ENCODE measurements at places on chromosomes 3 and 15.

DNA sequence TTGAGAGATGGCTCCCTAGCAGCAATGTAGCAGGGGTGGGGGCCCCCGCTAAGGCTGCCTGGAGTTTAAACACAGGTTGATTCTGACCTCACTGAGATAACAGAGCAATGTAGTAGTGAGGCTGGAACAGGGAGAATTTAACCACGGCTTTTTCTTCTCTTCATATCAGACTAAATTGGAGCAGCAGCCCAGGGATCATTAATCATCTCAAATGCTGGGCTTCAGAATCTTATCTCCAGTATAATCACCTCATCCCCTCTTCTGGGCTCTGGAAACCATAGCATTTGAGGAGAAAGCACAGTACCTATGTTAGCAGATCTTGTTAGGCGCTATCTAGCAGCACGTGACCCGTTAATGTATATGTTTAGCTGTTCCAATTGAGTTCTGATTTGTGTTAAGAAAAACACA lies 25.4 kb upstream of the DET1 start:
- no peak for DNase-seq

GRCh38 chr3:172317984-172318383 lies 130.3 kb downstream of the GHSR start:
- peak; percentile 79 for DNase-seq

DNA sequence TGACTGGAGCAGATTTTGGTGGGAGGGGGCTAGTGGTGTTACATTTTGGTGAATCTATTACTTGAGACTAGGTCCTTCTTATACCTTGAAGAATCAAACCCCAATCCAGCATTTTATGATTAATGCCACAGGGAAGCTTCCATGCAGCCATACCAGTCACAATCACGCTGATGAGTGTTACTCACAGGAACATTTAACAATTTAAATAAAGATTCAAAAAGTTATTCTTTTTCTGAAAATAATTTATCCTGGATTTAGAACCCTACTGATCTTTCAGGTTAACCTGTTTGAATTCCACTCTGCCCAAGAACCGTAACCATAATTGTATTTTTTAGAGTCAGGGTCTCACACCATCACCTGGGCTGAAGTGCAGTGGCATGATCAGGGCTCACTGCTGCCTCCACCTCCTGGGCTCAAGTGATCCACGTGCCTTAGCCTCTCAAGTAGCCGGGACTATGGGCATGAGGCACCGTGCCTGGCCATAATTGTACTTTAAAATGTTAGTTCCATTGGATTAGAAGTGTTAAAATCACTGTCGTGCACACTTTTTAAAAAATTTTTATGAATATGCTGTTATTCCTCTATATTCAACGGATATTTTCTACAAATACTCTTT lies 929 bp upstream of the MTMR10 start:
- DNase-seq, result no peak

DNA sequence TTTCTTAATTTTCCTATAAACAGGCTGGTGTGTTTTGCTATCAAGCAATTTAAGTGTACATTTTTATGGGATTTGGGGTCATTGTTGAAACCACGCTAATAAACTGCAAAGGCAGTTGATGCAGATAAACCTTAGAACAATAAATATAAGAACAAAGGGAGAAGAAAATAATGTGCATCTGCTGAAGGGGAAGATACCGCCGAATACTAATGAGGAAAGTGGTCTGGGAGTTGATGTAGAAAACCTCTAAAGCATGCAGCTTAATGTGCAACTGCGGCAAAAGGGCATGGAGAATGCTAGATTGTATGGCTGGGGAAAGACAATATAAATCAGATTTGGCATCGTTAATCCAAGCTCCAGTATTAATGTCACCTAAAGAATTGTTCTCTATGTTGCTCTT lies 29.8 kb upstream of the CHL1 start:
- DNase-seq, result no peak
